Amniotic epithelial cell (primary cell): ENCODE measurements at places on chromosomes 2 and 18.

GRCh38 chr2:68094111-68094510 is 31.3 kb upstream of the C1D start:
- no peak for DNase-seq

DNA sequence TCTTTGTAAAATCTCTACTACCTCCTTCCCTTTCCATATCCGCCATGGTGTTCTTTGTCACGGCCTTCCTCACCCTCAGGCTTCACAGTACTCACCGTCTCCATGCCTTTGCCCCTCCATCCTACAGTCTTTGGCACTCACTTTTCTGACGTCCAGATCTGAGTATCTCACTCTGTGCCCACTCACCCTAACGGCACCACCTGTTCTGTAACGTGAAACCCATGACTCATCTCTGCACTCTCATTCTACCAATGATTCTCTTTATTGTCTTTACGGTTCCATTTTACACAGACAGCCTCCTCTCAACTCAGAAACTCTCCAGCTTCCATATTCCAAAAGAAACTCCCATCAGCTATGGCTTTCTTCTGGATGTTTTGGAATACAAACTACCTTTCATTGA is 56.7 kb downstream of the NETO1 start:
- DNase-seq = no peak

GRCh38 chr2:105539331-105539730 is 140.5 kb upstream of the FHL2 start:
- no peak for DNase-seq

- no peak for DNase-seq
Measured at GRCh38 chr2:140248623-140249022, 1468.4 kb upstream of the NXPH2 start.

GRCh38 chr2:152755029-152755428 is 36.6 kb downstream of the ARL6IP6 start:
- peak; percentile 54 for DNase-seq

DNA sequence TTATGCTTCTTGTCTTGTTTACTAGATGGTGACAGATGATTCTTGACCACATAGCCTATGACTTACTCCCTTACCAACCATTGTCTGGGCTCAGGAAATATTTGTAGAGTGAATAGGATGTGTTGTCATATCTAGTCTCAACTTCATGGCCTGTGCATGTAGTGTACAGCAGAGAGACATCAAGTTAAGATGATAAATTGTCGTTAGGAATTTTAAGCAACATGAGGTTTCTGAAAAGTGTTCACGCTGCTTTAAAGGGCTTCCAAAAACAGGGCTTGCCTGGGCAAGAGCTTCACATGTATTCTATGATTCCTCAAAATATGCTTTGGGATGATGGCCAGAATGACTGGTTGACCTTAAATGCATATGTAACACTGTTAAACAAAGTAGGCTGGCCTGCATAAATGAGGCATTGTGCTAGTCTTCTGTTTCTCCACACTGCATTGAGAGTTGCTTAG is 424.0 kb downstream of the RND3 start:
- peak; percentile 91 for DNase-seq

GRCh38 chr2:35821675-35822074 is 533.9 kb upstream of the CRIM1 start:
- DNase-seq = no peak

GRCh38 chr2:117997872-117998454 is 15.9 kb downstream of the CCDC93 start:
- no peak for DNase-seq

- DNase-seq = no peak
Measured at GRCh38 chr2:136448986-136449780, 316.2 kb upstream of the THSD7B start.

DNA sequence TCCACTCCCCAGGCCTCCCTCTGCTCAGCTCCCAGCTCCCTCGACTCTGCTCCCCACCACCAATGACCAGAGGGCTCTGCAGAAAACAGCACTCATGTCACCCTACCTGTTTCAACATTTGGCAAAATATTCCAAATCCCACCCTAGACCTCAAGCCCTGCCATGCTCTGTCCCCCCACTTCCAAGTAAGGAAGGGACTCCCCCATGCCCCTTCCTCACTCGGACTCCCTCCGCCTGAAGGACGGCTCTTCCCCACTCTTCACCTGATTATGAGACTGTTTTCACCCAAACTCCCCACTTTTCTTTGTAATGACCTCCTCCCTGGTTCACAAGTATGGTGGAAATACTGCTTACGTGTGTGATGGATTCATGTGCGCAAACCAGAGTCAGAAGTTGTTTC is 208.4 kb downstream of the MGAT5 start:
- DNase-seq = no peak

GRCh38 chr2:25977768-25978167 is 4.5 kb downstream of the KIF3C start:
- peak; percentile 58 for DNase-seq

DNA sequence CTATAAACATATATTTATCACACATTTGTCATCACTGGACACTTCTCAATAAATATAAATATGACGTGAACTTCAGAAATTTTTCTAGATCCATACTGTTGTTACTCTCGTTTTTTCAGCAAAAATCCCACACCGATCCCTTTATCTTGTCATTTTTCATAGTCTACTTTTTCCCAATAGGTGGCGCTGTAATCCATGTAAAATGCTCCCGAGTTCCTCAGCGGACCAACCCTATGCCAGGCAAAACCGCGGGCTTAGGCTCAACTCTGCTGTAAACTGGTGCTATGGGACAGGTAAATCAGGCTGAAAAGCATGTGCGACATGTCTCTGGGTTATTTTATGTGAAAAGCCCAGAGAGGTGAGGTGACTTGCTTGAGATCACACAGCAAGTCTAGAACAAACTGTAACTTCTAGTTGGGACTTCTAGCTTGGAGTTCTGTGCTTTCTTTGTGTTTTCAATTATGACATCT is 104.0 kb downstream of the COBLL1 start:
- peak; percentile 68 for DNase-seq

- DNase-seq = peak; percentile 83
Measured at GRCh38 chr2:219406861-219407230, 11.3 kb upstream of the DES start.

DNA sequence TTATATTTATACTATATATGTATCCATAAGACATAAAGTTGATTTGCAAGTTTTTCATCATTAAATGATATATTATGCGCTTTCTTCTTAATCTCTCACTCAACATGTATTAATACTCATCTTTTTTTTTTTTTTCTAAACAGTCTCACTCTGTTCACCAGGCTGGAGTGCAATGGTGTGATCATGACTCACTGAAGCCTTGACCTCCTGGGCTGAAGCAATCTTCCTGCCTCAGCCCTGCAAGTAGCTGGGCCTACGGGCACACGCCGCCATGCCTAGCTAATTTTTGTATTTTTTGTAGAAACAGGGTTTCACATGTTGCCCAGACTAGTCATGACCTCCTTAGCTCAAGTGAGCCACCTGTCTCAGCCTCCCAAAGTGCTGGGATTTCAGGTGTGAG is 51.4 kb upstream of the MAP4K3 start:
- DNase-seq = peak; percentile 95

DNA sequence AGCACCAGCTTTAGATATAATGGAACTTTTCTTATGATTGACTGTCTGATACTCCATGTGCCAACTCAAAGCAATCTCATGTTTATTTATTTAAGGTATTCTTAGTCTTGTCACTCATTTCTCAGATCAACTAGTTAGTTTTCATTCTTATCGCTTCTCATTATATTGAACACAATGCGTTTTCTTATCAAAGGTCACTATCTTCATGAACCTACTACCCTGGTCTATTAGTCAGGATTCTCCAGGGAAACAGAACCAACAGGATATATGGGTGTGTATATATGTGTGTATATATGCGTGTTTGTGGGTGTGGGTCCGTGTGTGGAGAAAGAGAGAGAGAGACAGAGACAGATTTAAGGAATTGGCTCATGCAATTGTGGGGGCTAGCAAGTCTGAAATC is 619.9 kb downstream of the ZEB2 start:
- DNase-seq = no peak

DNA sequence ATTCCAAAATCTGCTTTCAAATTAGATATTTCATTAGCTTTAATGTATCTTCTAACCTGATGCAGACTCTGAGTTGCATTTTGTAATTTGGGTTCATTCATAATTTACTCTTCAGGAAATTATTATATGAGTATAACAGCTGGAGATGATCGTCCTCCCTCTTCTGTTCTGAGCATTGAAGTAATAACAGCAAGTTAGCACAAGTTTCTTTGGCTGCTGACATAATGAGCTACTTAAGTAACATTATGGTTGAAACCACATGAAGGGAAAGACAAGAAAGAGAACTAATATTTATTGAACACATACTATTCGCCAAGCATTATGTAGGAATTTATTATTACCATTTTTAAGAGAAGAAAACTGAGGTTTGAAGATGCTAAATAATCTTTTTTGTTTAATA is 75.1 kb downstream of the CPO start:
- DNase-seq = no peak

DNA sequence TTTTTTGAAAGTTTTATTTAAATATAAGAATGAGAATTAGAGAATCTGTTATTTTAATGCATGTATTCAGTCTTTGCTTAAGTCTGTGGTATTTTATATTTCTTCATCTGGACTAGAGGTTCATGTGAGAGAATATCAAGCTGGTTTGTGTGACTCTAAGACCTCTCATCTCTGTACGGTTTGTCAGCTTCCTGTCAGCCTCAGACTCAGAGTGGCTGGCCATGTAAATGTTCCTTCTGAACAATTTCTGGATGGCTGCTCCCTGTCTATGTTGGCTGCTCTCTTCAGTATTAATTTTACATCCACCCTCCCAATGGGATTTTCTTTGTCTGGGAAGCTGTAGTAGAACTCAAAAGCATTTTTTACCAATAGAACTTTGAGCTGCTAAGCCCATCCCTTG is 225.3 kb upstream of the THUMPD2 start:
- no peak for DNase-seq

GRCh38 chr2:25361261-25362048 is 19.7 kb upstream of the DNMT3A start:
- no peak for DNase-seq

- DNase-seq = peak; percentile 36
Measured at GRCh38 chr18:51621113-51621863, 423.8 kb upstream of the MEX3C start.

GRCh38 chr2:144975881-144976280 is 456.0 kb upstream of the ZEB2 start:
- no peak for DNase-seq

- DNase-seq = peak; percentile 23
Measured at GRCh38 chr2:160751021-160751420, 257.4 kb upstream of the RBMS1 start.

GRCh38 chr2:216829533-216829932 is 30.3 kb downstream of the TNP1 start:
- peak; percentile 50 for DNase-seq

DNA sequence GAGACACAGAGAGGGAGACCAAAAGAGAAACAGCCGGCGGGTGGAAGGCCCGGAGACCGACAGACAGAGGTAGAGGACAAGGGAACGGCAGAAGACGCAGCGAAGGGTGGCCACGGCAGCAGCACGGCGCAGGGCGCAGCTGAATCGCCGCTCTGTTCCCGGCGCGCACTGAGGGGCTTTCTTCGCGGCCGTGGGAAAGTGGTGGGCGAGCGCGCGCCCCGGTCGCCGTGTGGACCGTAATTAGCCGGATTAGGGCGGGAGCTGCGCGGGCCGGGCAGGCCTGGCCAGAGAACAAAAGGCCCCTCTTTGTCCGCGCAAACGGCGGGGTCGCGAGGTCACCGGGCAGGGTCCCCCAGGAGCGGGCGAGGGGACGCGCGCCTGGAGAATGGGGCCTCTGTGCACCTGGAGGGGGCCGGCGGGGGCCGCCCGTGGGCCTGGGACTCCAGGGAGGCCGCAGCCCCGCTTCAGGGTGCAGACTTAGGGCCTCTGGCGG is 158.3 kb downstream of the ZFP36L2 start:
- DNase-seq = no peak

DNA sequence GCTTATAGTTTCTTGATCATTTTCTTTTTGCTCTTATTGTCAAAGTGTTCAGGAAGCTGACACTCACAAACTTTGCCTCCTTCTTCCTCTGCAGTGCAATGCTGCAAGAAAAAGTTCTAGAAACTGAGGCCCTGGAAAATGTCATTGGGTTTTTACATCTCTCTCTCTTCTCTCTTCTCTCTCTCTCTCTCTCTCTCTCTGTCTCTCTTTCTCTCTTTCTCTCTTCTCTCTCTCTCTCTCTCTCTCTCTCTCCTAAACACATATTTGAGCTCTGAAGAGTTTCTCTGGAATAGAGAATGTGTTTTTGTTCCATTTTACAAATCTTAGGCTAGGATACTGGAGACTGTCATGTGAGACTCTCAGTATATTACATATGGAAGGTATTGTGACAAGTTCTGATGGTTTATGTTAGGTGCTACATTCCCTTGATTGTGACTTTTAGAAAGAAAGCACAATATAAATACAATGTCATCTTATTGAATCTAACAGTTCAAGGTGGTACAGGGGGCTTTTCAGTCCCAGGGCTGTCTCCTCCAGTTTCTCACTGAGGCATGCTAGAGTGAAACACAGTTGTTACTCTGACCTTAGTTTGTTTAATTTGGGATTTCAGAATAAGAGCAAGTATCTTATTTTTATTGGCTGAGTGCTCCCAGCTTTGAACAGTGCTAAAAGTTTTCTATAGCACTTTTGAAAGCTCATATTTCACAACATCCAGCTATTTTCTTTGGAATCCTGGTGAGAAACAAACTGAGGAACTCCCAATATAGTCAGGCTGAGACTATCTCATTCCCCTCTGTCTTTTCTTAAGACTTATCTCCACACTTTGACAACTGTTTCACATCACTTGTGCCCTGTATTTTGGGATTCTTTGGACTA is 41.4 kb upstream of the EHBP1 start:
- peak; percentile 74 for DNase-seq

GRCh38 chr2:144358374-144358964 is 161.4 kb downstream of the ZEB2 start:
- DNase-seq = no peak

DNA sequence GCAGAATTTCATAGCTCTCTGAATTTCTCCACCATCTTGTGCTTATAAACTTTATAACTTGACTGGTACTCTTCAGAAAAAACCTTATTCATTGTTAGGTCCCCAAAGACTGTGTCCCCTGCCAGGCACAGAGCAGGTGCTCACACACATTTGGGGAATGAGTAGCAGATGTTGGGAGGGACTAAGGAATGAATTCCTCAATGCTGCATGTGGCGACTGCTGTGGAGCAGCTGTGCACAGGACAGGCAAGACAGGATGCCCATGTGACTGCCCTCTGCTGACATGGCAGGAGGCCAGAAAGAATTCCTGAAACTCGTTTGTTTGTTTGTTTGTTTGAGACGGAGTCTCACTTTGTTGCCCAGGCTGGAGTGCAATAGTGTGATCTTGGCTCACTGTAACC is 122.3 kb upstream of the ITGA6 start:
- no peak for DNase-seq

GRCh38 chr2:100051253-100051652 is 91.1 kb downstream of the AFF3 start:
- no peak for DNase-seq

GRCh38 chr2:241569831-241570281 is 11.3 kb downstream of the BOK start:
- no peak for DNase-seq

DNA sequence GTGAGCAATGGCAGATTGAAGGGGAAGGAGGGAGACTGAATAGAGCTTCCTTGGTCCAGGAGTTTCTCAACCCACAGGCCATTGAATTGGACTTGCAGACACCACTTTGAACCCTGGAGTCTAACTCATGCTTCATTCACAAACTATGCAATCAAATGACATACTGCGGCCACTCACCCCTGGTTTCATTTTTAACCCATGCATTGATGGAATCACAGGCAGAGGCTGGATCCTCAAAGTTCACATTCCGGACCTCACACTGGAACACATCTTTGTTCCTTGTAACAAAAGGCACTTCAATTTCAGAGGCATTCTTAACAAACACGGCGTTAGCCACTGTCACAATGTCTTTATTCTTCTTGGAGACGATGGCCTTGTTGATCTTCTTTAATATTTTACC is 40.7 kb downstream of the MRPL44 start:
- DNase-seq = peak; percentile 7
